ENCODE measurements at places on chromosomes 6 and 20.

DNA sequence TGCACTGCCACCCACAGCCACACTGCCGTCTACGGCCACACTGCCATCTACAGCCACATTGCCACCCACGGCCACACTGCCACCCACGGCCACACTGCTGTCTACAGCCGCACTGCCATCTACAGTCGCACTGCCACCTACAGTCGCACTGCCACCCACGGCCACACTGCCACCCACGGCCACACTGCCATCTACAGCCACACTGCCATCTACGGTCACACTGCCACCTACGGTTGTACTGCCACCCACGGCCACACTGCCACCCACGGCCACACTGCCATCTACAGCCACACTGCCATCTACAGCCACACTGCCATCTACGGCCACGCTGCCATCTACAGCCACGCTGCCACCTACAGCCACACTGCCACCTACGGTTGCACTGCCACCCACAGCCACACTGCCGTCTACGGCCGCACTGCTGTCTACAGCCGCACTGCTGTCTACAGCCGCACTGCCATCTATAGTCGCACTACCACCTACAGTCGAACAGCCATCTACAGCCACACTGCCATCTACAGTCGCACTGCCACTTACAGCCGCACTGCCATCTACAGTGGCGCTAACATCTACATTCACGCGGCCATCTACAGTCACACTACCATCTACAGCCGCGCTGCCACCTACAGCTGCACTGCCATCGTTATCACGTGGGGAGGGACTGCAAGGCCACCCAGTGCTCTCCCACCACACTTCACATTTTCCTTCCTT lies 154.6 kb upstream of the AFDN start:
- no peak for DNase-seq

DNA sequence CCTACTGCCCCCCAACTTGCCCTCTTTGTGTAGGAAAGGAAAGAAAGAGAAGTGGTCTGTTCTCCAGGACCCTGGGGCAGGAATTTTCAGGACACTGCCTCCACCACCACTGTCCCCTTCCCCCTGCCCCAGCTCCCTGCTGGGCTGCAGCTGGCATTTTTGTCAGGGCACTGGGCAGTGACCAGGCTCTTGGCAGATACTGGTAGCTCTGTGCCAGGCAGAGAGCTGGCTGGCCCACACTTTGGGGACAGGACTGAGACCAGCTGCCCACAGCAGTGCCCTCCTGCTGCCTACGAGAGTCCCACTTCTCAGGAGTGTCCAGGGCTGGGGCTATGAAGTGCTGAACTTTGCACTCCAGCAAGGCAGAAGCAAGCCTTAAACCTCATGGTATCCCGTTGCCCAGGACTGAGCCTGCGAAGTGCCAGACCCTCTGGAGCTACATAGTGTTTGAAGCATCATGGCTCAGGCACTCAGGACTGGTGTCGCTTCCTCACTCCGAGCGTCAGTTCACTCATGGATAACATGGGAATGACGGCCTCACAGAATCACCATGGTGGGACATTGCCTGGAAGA lies 19.3 kb downstream of the SLC13A3 start:
- no peak for DNase-seq

- no peak for DNase-seq
Observed at GRCh38 chr20:19120569-19120968, 91.9 kb upstream of the SLC24A3 start.

- peak; percentile 73 for DNase-seq
Observed at GRCh38 chr20:64083378-64083803, 807 bp downstream of the LKAAEAR1 start.

GRCh38 chr20:2387180-2387577 lies 6.5 kb downstream of the TGM6 start:
- peak; percentile 41 for DNase-seq

DNA sequence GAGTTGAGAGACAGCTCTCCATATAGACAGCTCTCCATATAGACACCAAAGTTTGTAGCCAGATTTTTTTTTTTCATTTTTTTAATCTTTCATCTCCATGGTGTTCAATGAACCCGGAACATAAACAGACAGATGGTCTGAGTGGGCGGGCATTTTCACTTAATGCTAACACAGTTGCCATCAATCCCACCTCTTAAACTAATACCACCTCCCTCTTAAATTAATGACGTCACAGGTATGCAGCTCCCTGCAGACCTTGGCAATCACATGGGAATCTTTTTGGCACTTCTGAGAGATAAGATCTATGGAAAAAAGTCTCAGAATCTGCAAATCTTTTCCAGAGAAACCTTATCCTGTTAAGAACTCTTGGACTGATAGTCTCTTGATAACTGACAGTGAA lies 43.2 kb downstream of the PFDN4 start:
- DNase-seq, result no peak

- no peak for DNase-seq
Observed at GRCh38 chr6:138824482-138825144, 28.7 kb downstream of the ECT2L start.

DNA sequence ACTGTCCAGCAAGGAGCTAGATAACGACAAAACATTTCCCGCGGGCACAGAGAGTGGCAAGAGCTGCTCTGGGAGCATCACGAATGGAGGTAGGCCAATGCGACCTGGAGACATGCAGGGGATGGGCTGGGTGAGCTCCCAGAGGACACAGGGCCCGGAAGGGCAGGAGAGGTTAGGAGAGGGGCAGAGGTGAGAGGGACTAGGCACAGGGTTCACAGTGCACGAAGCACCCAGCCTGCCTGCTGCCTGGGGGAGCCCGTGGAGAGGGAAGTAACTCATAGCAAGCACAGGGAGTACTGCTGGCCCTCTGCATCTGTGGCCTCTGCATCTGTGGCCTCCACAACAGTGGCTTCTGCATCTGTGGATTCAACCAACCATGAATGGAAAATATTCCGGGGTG lies 126.5 kb downstream of the HUS1B start:
- no peak for DNase-seq

DNA sequence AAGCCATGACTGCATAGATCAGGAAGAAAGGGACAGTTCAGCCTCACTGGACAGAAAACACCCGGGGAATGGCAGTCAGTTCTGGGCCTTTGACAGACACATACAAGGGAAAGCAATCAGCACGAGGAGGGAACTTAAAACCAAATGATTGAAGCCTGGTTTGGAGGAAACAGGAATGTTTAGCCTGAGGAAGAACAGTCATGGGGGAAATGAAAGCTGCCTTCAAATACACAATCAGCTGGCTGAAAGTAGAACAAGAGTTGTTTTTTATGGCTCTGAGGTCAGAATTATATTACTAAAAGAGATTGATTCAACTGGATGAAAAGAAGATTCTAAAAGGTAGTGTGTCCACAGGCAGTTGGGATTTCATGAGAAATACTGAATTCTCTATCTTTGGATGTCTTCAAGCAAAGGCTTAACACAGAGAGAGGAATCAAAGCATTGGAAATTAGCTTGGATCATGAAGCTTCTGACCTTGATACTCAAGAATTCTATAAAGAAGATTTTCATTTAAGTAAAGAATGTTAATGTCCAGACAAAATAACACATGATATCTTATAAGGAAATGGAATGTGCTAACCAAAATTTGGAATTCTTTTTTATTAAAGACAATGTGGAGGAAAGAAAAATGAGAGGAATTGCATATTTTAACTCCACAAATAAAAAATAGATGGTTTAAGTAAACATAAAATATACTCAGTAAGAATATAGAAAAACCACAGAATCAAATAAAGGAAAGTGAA lies 216.6 kb downstream of the IBTK start:
- peak; percentile 83 for DNase-seq

All from fibroblast of skin of back (primary cell).